ENCODE measurements at places on chromosomes 2 and 18.

- DNase-seq, result no peak
Measured at GRCh38 chr2:239216614-239217273, 184.1 kb downstream of the HDAC4 start.

DNA sequence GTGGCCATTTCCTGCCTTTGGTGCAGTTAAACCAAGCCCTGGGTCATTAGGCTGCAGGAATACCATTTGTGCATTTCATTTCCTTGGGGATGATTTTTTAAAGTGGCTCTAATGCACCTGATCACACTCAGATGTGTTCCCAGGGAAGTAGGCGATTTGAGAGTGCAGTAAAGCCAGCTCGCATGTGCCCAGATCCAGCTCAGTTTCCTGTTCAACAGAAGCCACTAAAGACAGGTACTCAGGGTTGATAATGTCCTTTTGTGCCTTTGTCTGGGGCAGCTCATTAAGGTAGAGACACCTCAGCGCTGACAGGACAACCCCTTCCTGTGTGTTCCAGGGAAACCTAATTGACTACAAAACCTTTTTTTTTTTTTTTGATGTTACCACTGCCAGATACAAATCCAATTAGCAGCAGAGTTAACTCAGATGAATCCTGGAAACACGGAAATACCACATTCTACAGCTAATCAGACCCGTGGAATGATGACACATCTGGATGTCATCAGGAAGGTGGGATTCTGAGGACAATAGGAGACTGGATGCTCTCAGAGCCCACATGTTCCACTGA lies 15.2 kb upstream of the CHRNA1 start:
- no peak for DNase-seq

GRCh38 chr2:31383471-31384153 lies 30.9 kb downstream of the XDH start:
- no peak for DNase-seq

DNA sequence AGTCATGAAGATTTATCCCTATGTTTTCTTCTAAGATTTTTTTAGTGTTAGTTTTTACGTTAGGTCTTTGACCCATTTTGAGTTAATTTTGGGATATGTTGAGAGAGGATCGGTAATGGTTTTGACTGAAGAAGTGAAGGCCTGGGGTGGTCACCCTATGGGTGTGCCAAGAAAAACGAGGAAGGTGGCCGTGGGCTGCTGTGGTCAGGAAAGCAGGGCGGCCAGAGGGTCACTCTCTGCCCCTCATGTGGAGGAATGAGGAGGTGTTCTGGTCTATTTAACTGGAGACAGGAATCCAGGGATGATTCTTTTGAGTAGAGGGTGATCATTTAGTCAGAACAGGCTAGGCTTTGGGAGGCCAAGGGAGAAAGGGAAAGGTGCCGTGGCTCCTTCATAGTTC lies 50.7 kb downstream of the MYO7B start:
- DNase-seq, result no peak

DNA sequence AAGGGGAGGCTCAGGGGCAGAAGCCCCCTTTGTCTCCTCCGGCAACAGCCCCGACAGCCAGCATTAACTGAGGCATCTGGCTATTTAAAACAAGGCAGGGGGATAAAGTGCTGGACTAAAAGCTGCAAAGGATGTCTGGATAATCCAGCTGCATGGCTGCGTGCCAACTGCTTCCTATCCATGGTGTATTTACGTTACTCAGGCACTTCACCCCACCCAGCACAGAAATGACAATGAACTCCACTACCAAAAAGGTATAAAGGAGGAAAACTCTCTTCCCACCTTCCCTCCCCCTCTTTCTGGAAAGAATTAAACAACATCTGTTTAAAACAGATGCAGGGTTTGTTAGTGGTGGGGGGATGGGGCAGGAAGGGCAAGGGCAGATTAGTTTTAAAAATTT lies 82.5 kb downstream of the SPRED2 start:
- no peak for DNase-seq

DNA sequence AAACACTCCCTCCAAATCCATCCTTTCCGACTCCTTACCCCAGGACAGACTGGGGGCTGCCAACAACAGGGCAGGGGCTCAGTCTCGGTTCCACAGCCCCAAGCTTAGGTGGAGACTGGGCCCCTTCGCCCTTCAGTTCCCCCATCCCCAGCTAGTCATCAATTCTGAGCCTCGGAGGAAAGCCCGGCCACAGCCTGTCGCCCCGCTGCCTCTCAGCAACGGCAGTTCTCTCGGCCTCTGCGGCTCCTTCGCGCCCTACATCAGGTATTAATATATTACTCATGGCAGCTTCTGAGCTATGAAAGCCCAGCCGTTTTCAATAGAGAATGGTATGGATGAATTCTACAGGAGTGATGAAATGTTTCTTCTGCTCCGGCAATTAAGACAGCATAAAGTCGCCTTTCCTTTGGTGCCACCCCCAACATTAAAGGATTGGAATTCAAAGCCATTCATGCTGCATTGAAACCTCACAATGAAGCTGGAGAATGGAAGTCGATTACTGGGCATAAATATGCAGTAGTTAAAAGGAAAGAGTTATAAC lies 2.8 kb downstream of the HDAC4 start:
- no peak for DNase-seq

DNA sequence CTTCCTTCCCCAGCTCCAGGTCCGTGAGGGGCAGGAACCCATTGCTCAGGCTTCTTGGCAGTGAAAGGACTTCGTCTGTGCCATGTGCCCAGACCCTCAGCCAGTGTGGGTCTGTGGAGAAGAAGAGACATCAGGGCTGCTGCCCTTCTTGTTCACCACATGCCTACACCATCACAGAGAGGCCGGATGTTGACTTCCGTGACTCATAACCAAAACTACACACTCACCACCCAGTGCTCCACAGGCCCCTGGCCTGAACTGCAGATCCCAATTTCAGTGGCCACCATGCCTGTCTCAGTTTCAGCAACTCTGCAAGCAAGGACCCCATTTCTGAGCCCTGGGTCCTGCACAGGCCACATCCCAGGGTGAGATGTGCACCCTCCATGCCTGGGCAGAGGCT lies 332.6 kb upstream of the SALL3 start:
- DNase-seq, result no peak

DNA sequence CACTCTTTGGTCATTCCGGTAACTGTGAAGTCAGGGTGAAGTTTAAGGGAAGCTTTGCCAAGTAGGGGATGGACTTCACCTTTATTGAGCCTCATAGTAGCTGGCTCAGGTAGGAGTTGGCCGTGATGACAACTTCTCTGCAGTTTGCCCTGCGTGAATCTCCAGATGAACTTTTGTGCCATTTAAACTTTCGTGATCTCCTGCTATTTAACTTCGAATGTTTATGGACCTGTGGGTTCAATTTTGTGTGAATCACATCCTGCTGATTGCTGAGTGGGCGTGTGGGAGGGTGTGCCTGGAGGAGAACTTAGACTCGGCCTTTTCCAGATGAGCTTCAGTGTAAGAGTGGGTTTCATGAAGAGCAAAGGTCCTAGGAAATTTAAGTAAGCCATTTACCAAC lies 4.2 kb downstream of the UGT1A1 start:
- no peak for DNase-seq

DNA sequence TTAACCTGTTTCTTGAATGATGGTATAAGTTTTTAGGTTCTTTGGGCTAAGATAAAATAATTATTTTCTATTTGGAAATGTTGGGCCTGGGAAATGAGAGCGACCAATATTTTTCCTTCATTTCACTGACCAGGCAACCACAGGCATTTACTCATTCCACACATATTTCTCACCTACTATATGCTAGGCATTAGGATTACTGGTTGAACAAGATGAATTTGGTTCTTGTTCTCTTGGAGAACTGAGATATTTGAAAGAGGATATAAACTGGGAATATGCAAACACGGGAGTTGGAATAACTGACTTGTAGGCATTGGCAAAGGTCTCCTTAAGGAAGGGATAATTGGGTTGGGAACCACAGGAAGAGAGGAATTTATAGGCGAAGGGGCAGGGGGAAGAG lies 3.9 kb upstream of the MYL1 start:
- DNase-seq, result no peak

DNA sequence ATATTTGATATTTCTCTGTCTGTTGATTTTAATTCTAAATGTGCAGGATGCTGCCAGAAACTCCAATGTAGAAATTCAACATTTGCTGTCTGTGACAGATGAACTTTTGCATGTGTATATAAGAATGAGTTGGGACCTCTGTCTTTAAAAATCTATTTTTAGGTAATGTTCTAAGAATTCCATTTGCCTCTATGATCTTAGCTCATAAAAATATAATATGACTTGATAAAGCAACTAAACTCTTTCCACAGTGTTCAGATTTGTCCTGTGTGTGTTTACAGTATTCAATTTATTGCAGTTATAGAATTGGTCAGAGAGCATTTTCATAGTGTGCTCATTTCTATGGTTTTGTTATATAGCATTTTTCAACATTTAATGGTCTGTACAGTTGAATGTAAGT lies 33.6 kb downstream of the RNMT start:
- no peak for DNase-seq

DNA sequence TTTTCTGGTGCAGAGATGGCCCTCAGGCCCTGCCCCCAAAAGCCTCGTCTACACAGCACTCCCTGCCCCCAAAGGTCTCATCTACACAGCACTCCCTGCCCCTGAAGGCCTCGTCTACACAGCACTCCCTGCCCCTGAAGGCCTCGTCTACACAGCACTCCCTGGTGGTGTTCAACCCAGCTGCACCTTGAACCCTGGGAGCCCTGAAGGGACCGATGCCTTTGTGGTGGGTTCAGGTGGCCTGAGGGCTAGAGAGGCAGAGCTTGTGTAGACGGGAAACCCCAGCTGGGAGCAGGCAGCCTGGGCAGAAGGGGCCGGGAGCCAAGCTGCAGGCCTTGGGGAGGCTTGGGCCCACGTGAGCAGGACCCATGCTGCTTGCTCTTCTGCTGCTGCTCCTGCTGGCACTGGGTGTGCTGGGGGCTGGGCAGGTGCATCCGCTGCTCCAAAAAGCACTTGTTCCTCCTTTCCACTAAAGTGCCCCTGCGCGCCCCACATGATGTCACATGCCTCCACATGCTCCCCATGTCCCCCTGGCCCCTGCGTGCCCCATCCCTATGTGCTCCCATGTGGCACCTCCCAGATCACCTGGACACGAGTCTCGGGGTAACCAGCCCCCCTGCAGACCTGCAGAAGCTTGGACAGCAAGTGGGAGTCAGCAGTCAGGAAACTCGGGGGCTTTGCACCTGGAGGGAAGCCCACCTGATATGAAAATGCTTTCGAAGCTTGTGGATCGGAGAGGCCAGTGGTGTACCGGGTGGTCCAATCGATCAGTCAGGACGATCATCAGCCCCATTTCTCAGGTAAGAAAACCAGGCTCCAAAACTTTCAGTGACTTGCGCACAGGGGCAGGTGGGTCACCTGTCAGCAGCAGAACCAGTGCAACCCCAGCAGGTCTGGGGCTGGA lies 94.9 kb upstream of the CTDP1 start:
- no peak for DNase-seq

GRCh38 chr18:24421831-24422230 lies 4.6 kb upstream of the IMPACT start:
- DNase-seq, result no peak

GRCh38 chr18:7601936-7602335 lies 34.8 kb downstream of the PTPRM start:
- no peak for DNase-seq

- no peak for DNase-seq
Measured at GRCh38 chr18:63284827-63285733, 34.5 kb downstream of the BCL2 start.

Measured in activated gamma-delta T cell treated with anti-CD3 and anti-CD28 coated beads, Interleukin-2, amount 50 U/mL, for 16 hours (primary cell).